ENCODE measurements at places on chromosomes 5 and 9. TPM values are rescaled to one million over a fixed set of nuclear protein-coding genes. Genes with fewer than 3 reads are reported as not detected.

Gene SLC25A48
- total RNA-seq: not detected

Gene CER1
- not detected for total RNA-seq

Gene HAPLN1
- not detected for total RNA-seq

Gene CFAP157
- 0.23 TPM for total RNA-seq

- no peak for DNase-seq
- no peak overlapping the region for H3K4me3 ChIP-seq
- H3K27ac ChIP-seq: no peak overlapping the region
- no peaks in the 10 kb centered on the region for H3K36me3 ChIP-seq
Observed at GRCh38 chr5:73426034-73426433, 22.5 kb downstream of the FOXD1 start.

GRCh38 chr5:3214838-3215374 lies 380.7 kb upstream of the IRX1 start:
- no peaks in the 10 kb centered on the region for H3K27me3 ChIP-seq
- DNase-seq: no peak

DNA sequence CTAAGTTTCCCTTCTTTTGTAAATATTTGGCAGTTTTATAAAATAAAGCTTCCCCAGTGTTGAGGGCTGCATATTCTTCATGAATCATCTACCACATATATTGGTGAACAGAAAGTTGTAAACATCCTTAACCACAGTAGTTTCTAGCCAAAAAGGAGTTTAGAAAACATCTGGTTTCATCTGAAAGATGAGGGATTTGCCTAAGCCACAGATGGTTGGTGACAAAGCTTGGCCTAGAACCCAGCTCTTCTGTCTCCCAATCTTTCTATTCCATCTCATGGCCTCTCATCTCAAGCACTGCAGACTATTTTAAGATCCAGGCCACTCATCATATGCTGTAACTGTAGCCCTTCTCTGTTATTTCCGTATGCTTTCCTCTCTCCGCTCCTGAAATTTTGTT lies 232.3 kb upstream of the TRPM3 start:
- no peaks in the 10 kb centered on the region for H3K4me1 ChIP-seq
- no peaks in the 10 kb centered on the region for H3K27me3 ChIP-seq
- no peak for DNase-seq
- no peak overlapping the region for H3K27ac ChIP-seq
- H3K36me3 ChIP-seq: no peaks in the 10 kb centered on the region

DNA sequence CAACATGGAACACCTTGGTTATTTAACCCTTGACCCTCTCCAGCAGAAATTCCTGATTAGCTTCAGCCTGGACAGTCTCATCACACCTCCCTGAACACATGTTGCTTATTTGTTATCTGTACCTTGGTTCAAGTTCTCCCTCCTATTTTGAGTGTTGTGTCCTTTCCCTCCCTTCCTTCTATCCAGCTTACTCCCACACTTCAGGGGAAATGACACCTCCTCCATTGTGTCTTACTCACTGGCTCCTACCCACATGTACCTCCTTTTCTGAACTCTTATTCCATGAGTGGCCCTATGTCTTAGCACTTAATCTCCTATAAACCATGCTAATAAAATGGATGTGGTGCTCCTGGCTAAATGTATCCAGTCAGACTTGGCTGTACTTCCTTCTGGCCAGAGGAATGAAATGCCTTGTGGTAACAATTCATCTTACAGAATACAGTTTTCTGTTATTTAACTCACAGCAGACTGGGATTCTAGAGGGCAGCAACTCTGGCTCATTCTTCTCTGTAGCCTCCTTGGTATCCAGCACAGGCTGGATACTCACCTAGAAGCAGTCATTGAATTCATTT lies 11.2 kb downstream of the LIX1 start:
- no peak overlapping the region for H3K27ac ChIP-seq
- H3K36me3 ChIP-seq: no peaks in the 10 kb centered on the region
- DNase-seq: no peak
- H3K4me1 ChIP-seq: peaks cover 12% of the 10 kb centered on the region
- H3K4me3 ChIP-seq: no peak overlapping the region
- H3K27me3 ChIP-seq: peaks cover 12% of the 10 kb centered on the region

DNA sequence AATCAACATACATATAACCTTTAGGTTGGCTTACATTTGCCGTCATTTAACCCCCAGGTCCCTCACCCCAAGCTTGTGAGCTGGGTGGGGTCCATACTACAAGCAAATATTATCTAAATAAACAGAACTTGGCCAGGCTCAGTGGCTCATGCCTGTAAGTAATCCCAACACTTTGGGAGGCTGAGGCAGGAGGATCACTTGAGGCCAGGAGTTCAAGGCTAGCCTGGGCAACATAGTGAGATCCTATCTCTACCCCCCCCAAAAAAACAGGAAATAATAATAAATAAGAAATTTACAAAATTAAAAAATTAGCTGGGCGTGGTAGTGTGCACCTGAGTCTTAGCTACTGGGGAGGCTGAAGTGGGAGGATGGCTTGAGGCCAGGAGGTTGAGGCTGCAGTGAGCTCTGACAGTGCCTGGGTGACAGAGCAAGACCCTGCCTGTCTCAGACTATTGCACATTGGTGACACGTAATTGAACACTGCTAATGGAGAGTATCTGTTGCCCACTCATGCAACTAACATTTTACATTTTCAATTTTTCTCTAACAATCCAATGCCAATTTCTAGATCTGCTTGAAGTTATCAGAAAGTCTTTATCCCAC lies 18.9 kb downstream of the FNBP1 start:
- H3K36me3 ChIP-seq: peaks cover 30% of the 10 kb centered on the region
- no peak overlapping the region for H3K4me3 ChIP-seq
- no peak for DNase-seq
- no peaks in the 10 kb centered on the region for H3K27me3 ChIP-seq

DNA sequence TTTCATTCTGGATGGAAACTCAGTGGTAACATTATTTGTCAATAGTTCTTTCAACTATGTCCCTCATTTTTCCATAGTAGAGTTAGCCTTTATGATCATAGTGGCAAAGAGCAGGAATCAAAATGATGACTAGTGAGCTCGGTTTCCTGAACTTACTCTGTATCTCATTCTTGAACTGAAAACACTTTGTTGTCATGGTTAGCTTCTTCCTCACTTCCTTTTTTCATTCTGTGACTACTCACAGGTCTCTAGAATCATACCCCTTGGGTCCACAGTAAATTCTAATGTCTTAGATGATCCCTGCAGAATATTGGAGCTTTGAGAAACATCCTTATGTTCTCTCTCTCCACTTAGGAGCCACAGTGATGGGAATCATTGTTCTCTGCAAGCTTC lies 29.4 kb upstream of the RECK start:
- H3K36me3 ChIP-seq: peaks cover 3% of the 10 kb centered on the region
- no peak for DNase-seq
- peaks cover 10% of the 10 kb centered on the region for H3K4me1 ChIP-seq
- no peak overlapping the region for H3K4me3 ChIP-seq
- no peak overlapping the region for H3K27ac ChIP-seq
